ENCODE measurements at places on chromosomes 5 and 9.
A peak's percentile ranks its signal among the peaks of the same experiment; 100 is the strongest.

DNA sequence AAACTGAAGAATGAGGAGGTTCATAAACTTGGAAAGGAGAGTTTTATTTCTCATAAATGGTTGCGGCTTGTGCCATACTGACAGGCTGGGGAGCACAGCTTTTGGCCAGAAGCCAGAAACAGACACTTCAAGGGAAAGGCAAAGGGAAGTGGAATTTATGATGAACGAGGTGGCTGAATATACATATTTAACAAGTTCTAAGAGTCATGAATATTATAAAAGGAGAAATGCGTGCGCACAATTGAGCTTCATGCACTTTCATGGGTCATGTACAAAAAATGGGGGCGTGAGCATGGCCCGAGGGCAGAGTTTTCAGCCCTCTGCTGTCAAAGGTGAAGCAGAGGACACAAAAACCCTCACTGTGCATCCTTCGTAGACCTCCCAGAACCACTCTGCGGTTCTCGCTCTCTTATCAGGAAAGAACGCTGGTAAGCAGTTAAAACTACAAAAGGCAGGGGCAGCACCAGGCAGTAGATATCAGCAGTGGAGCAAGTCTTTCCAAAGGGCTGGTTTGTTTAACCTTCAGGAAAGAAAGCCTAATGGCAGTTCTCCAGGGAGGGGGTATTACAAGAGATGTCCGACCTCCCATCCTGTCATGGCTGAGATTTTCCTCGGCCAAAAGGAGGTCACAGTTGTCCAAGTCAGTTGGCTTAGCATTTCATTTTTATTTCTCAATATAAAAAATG is 29.0 kb downstream of the AUH start:
- DNase-seq, result no peak

DNA sequence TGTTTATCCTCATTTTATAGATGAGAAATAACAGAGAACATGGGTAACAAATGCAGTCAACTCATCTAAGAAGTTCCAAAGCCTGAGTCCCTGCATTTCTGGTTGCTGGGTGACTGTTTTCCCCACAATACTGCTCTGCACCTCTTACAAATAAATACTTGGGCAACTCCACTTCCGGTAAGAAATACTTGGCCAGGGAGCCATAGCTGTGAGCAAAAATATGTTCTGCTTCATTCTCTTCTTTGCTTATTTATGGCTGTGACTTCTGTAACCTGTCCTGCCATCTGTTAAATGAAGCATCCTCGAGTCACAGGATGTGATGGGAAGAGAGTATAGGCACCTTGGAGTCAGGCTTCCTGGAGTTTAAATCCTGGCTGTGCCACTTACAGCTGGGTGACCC is 49.9 kb downstream of the GDNF start:
- no peak for DNase-seq

GRCh38 chr9:89606624-89607311 is 2.0 kb downstream of the GADD45G start:
- DNase-seq, result peak; percentile 16

DNA sequence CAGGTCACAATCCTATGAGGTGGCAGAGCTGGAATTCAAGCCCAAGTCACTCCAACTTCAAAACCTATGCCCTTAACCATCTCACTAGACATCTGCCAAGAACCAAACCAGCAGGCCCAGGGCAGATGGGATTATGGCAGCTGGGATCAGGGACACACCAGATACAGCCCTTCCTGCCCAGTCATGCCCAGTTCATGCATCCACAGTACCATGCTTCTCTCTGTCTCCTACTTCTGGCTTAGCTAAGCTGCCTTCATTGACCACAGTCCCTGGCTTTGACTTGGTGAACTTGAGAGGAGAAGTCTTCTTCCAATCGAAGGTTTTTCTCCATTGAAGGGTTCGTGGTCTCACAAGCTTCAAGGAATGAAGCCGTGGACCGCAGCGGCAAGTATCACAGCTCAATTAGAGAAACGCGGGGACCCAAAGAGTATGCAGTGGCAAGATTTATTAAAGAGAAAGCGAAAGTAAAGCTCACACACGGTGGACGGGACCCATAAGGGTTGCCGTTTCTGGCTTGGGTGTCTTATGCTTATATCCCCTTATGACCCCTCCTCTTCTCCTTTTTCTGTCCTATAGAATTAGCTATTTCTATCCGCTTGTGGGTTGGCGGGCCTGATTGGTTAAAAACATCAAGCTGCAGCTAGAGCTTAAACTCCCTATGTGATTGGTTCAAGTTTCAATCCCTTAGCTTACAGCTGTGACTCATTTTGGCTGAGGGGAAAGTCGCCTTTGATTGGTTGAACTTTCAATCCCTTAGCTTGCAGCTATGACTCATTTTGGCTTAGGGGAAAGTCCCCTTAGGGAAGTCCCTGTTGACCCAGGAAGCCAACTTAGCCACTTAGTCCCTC is 101.2 kb downstream of the TRIM36 start:
- DNase-seq, result peak; percentile 62

GRCh38 chr5:180291234-180291940 is 496 bp downstream of the MAPK9 start:
- no peak for DNase-seq

GRCh38 chr9:98168941-98169488 is 23.4 kb downstream of the CORO2A start:
- no peak for DNase-seq

DNA sequence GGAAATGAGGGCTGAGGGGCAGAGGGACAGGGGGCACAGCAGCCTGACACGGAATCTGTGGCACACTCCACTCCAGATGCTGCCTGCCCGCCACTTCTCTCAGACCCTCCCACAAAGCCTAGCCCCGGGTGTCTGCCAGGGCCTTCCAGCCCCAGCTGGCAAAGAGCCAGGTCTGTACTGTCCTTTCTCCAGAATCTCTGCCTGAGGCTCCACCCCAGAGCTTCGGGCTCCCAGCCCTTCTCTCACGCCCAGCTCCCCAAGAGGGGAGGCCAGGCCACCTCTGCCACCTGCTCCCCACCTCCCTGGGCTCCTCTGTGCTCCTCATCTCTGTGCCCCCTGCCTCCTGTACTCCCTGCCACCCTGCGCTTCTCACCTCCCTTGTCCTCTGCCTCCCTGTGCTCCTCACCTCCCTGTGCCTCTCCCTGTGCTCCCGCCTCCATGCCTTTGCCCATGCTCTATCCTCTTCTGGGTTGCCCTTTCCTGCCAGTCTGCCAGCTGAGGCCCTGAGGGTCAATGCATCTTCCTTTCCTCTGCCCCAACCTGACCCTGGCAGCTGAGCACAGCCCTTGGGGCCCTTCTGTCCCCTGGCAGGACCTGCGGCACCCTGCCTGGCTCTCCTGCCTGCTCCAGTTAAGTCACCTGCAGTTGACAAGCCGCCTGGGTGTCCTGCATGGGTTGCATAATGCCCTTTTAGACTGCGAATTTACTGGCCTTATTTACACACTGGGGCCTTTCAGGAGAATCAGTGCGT is 36.4 kb downstream of the RASGEF1C start:
- no peak for DNase-seq

- peak; percentile 54 for DNase-seq
Observed at GRCh38 chr5:79971156-79971555, 19.9 kb downstream of the MTX3 start.

GRCh38 chr5:11387382-11387781 is 516.9 kb downstream of the CTNND2 start:
- DNase-seq, result no peak

DNA sequence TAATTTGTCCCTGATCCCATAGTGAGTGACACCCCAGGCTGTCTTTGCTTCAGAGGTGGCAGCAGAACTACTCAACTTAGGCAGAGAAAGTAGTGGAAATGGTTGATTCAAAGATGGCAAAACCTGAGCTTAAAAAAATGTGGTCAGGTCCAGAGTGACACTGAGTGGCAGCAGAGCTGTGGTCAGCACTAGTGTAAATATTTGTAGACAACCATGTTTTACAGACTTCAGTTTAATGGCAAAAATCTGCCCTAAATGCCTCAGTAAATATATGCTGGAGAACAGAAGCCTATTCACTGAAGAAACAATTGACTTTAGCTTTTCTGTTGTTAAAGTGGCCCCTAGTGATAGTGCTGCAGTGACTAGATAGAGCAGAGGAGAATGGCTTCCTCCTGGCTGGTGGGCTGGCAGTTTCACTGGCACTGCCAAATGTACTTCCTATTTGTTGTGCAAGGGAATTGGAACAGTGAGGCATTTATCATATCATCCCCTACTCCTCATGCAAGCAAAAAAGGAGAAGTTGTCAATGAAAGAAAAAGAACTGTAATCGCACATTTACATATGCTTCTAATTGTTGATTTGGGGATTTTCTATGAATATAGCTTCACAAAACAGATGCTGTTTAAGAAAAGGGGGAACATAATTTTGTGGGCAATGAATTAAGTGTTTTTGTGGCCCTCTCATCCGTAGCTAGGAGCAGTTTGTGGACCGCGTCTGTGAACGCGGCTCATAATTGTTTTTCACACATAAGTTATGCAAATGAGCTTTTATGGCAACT is 12.0 kb downstream of the PBX3 start:
- DNase-seq, result no peak

- DNase-seq, result no peak
Observed at GRCh38 chr9:81673310-81673709, 16.0 kb downstream of the TLE1 start.

All from foreskin keratinocyte (primary cell).